AML-193 (cell line): ENCODE measurements at places on chromosomes 2 and 18.

DNA sequence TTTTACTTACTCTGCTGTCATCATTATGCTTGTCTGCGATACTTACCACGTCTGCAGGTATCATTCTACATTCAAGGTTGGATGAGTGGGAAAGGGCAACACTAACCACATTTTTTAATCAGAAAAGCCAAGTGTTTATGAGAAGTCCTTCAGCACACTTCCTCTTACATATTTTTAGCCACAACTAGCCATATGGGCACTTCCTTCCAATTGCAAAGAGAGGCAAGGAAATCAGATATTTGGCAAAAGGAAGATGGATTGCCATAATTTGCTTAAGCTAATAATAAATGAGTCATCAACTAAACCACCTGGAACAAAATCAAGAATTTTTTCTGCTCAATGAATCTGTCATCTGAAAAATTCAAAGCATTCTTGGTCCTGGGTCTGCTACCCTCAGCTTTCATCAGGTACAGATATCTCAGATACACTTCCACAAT lies 16.7 kb upstream of the MRO start:
- DNase-seq = peak; percentile 30

DNA sequence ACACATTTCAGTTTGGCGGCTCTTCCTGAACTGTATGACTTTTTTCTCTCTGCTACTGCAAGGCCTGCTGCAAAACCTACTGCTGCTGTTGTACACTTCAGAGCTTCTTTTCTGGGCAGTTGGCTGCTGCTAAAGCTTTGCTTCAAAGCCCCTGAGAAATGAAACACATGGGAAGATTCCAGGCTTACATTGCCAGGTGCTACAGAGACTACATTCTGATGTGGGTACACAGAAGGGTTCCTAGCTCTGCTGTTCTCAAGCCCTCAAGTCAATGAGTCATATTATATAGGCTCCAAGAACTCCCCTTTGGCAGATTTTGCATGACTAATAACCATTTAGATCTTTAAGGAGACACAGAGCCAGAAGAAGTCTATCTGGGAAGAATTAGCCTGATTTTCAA lies 12.9 kb upstream of the PGAP1 start:
- DNase-seq = no peak

DNA sequence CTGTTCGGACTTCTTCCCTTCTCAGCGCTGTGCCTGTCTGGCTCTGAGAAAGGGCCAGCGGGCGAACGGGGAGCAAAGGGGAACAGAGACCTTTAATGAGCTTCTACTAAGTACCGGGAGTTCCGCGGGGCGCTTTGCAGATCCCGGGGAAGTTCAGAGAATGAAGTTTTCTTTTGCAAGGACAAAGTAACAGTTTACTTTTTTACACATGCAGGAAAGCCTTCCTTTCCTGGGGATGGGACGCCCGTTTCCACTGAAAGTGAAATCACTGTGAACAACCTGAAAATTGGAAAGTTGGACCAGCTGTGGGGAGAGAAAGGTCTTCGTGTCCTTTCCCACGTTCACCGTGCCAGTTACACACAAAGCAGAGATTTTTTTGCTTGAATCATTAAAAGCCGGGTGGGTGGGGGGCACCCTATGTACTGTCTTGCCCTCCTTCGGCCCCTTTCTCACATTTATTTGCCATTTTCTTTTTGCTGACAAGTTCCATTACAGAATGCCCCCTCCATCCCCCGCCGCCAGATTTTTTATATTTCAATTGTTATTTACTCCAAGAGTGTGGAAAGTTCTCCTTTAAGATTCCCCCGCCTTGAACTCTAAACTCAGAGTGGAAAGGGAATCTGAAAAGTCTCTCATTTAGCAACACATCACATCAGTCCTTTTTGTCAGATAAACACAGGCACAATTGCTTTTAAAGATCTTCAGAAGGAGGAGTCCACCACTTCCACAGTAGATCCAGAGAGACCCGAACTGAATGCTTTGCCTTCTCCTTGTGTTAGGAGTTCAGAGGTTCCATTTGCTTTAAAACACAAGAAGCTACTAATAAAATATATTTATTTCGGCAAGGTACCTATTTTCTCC lies 1.1 kb upstream of the FN1 start:
- DNase-seq = no peak

- DNase-seq = no peak
Observed at GRCh38 chr18:22528291-22528690, 110.6 kb upstream of the CTAGE1 start.
